ENCODE measurements at places on chromosomes 5 and 9.

DNA sequence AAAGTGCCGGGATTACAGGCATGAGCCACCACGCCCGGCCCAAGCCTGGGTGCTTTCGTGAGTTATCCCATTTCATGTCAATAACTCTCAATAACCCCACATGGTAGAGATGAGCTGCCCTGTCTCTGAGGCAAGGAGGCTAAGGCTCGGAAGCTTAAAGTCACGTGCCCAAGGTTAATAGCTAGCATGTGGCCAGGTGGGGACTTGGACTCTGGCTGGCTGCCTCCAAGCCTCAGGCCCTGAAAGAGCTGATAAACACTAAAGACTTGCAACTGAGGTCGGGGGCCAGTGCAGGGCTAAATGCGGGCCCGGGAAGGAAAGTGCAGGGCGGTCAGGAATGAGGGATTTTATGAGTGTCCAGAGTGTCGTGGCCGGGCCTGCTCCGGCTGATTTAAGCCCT, 30.9 kb upstream of the BARHL1 start:
- no peak for DNase-seq

- no peak for DNase-seq
Measured at GRCh38 chr9:103902263-103902662, 191.8 kb upstream of the SMC2 start.

DNA sequence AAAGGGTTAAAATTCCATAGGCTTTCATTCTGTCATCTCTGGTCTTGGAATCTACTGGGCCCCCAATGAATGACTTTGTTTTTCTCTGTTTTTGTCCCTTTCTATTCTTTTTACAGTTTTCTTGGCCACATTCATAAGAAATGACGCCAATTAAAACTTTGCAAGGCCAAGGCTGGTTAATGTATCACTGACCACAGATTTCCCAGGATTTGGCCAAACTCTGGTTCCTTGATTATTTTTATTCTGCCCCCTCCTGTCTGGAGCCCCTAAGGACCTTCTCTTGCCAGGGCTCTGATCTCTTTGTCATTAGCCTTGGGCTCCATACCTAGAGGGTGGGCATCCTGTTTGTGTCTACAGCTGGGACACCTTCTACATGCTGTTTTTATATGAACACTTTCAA, 388.9 kb upstream of the PAPPA start:
- no peak for DNase-seq

DNA sequence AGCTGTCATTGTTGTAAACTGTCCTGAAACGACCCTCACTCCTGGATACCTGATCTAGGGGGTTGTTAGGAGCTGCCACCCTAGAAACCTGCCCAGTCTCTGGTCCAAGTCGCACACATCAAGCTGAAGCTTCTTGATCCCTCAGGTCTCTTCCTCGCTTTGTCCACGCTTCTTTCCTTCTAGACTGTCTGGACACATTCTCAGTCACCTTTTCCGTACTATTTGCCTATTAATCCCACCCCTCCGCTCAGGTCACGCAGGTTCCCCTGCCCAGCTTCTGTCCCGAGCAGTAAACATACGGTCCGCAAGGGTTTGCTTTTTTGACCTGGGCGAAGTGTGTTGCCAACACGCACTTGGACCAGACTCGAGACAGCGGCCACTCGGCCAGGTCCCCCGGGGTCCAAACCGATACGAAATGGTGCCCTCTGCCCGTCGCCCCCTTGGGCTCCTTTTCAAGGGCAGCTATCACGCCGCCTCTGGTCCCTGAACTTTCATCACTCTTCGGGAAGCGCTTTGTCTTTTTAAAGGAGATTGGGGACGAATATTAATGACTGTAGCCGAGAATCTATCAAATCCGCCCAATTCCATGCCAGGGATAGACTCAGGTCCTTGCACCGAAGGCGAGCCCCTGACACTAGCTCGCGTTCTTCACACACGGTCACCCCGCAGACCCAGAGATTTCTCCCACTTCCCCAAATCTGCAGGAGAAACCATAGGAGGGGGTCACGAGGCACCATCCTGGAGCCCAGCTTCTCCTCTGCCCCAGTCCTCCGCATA, 814 bp downstream of the PLCXD3 start:
- DNase-seq = no peak

DNA sequence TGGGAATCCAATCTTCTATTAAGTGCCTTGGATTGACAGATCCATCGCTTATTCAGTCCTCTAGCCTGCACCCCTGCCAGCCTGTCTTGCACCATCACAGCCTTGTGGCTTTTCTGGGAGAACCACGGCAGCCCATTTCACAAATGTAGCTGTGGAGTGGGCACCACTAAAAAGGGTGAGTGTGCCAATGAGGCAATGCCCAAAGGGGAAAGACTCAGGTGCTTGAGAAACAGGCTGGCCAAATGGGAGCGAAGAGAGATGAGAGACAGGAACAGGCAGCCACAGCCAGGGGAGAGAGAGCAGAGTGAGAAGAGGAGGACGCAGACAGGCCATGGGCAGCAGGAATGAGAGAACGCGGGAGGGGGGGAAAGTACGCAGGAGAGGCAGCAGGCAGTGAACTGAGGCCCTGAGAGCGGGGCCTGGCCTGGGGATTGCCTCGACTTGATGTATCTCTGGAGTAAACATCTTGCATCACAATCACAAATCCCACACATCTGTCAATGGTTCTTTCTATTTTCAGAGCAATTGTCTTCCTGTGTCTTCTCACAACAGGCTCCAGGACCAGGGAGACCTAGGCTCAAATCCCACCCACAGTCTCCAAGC, 173.1 kb downstream of the SYK start:
- no peak for DNase-seq

- DNase-seq = no peak
Measured at GRCh38 chr9:36922548-36922947, 111.5 kb downstream of the PAX5 start.

DNA sequence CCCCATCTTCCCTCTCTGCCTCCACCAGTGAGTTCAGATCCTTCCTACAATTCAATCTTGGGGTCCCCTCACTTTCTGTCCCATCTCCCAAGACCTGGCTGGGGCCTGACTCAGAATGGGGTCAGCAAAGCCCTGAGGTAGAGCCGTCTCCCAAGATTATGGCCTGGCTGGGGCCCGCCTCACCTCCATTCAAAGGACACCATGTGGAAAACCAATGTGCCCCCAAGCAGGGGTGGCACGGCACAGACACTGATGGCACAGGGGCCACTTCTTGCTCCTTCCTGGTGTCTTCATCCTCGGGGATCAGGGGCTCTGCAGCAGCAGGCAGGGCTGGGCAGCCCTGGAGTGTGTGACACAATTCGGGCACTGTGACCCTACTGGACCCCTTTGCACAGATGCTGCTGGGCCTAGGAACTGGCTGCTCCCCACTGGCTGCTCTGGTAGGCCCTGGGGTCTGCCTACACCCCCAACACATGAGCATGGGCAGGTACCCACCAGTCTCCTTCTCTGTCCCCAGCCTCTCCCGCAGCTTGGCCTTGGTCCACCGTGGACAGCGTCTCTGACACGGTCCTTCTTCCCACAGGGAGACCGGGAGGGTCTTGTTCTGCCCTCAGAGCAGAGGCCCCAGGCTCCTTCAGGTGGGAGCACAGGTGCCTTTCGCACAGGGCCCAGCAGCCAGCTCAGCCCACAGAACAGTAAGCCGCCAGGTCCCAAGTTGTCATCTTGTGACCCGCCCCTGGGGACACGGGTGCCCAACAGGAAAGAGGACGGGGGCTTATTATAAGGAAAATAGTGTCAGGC, 89.5 kb downstream of the ADAMTS2 start:
- no peak for DNase-seq

DNA sequence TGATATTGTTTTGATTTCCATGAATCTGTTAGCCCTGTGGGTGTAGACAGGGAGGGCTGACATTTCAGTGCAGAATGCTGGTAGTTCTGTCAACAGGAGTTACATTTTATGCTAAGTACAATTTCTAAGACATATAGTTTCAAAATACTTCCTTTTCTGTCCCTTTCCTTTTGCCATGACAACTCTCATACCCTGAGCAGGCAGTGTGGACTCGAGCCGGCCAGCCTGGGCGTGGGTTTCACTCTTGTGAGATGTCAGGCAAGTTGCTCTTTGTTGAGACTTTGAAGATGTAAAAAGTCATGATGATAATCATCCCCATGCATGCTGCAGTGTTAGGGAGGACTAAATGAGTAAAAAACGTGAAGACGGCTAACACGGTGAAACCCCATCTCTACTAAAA, 197.9 kb downstream of the CFAP90 start:
- no peak for DNase-seq

DNA sequence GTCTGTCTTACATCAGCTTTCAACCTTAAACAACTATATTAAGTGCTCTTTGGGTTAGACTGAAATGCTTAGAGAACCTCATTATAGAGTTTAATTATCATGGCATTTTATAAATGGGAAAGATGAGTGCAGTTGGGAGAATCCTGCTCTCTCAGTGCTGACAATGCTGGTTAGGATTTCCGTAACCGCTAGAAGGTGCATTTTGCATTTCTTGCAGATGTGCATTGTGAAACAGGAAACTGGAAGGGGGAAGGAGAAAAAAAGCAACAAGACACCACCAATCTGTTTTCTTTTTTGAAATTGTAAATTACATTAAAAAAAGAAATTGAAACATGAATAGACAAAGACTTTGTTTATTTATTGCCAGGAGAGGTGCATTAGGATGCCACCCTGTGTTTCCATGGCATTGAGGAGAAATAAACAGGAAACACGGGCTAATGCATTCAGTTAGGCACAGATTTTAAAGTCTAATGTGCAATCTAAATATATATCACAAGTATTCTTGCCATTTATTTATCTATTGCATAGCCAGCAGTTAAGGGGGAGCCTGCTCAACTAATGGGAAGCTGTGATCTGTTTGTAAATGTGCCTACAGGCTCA, 478.9 kb downstream of the PSAT1 start:
- no peak for DNase-seq

GRCh38 chr9:3894772-3895171, 369.0 kb upstream of the RFX3 start:
- no peak for DNase-seq

DNA sequence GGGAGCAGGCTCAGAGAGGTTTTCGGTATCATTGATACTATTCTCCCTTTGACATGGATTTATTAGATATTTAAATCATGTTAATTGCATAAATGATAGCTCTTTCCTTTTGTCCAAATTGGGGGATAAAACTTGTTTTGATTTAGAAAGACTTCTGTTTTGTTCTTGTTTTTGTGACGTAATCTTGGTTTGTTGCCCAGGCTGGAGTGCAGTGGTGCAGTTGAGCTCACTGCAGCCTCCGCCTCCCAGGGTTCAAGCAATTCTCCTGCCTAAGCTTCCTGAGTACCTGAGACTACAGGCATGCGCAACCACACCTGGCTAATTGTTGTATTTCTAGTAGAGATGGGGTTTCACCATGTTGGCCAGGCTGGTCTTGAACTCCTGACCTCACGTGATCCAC, 7.1 kb downstream of the MAT2B start:
- no peak for DNase-seq

- DNase-seq = no peak
Measured at GRCh38 chr9:7967093-7967827, 167.7 kb upstream of the DMAC1 start.

DNA sequence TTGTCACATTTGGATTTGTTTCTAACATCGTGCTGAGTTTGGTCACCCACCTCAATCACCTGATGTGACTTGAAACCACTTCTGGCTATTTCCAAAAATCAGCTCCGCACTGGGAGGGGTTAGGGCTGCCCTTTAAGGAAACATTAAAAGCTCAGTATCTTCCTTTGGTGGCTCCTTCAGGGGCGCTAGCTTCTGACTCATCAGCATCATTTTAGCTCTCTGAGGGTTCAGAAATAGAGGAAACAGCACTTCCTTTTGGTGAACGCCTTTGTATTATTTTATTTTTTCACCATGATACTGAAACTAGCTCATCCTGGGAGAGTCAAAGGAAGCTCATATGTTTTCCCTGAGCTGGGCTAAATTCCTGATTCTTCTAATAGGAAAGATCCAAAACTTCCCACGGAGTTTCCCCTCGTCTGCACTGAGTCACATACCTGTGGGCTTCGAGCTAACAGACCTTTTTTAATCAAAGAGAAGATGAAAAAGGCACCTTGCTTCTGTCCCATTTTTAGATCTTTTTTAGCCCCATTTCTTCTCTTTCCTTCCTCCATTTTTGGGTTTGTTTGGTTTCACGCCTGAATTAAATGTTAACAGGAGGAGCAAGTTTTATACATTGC, 48.2 kb downstream of the ROPN1L start:
- no peak for DNase-seq

GRCh38 chr5:139878093-139878492, 82.5 kb downstream of the PSD2 start:
- DNase-seq = no peak

DNA sequence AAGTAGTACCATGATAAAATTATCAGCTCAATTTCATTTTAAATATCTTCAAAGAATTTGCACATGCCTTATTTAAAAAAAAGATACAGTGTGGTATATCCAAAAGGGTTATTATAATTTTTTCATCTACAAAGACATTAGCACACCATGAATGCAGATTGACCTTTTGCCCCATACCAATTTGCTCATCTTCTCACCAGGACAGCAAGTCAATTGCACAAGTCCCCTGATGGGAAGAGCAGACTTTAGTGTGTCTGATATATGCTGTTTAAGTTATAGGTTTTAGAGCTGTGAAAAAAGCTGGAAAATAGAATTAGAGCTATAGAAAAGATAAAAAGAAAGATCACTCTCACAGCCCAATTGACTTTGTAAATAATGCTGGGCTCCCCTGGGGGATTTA, 325.8 kb upstream of the CDH6 start:
- no peak for DNase-seq

DNA sequence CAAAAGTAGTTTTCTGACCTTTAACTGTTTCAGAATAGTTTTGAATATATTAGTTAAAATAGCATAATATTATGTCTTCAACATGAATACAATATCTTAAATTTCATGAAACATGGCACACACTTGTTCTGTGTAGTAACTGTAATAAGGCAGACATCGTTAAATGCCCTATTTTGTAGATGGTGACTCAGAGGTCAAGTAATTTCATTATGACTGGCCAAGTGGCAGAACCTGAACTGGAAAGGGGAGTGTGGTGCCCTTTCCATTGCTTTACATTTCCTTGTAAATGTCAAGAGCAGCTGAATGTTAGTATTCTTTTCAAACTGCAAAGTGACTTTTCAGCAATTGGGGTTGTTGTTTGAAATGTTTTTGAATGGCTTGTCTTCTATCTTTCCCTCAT, 201.2 kb upstream of the CDKN2B start:
- no peak for DNase-seq

DNA sequence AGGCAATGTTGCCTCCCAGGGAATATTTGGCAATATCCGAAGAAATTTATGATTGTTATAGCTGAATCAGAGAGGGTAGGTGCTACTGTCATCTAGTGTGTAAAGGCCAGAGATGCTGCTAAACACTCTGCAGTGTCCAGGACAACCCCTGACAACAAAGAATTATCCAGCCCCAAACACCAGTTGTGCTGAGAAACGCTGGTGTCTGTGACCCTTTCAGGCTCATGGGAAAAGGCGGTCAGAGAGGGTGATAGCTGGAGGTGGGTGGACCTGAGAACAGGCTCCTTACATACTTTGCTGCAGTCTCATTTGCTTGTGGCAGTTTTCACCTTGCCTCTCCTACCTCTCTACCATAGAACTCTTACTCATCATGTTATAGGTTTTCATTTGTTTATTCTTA, 295.3 kb upstream of the DMRT1 start:
- DNase-seq = no peak
